ENCODE measurements at places on chromosomes 4 and X. TPM values are rescaled to one million over a fixed set of nuclear protein-coding genes. Genes with fewer than 3 reads are reported as not detected.

The UGT2A3 gene
- not detected for total RNA-seq

The F8A3 gene
- not detected for total RNA-seq

The NKX3-2 gene
- not detected for total RNA-seq

- DNase-seq = no peak
Measured at GRCh38 chr4:7358100-7358735, 76.5 kb downstream of the PSAPL1 start.

- no peak for DNase-seq
Measured at GRCh38 chrX:31245714-31246113, 173.9 kb upstream of the FTHL17 start.

- no peak for DNase-seq
Measured at GRCh38 chr4:87738483-87738882, 60.9 kb upstream of the IBSP start.

DNA sequence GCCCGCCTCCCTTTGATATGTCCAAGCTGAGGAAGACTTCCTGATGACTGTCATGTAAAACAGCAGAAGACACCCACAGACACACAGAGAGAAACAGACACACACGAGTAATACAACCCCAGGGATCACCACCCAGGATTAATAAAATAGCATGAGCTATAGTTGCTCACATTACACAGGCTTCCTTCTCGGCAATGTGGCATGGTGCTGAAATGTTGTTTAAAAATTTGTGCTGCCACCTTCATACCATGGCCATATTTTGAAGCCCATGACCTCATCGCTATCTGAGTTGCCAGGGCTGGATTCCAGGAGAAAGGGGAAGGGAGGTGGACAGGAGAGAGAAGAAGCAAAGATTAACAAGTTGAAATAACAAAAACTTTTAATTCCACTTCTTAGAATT is 111.7 kb downstream of the SYNPO2 start:
- no peak for DNase-seq

- peak; percentile 72 for DNase-seq
Measured at GRCh38 chrX:10482261-10482660, 138.1 kb downstream of the MID1 start.

DNA sequence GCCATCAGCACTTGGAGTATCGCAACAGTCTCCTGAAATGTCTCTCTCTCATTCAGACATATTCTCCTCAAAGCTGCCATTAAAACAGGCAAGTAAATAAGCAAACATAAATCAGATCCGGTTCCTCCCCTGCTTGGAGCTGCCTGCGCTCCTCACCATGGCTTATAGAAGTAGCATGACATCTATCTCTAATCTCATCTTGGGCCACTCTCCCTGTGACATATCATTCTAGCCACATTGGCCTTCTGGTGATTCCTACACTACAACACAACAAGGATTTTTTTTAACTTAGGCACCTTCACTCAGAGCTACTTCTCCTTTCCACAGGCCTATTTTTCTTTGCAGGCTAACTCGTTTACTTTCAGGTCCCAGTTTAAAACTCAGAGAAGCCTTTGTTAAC is 387.9 kb downstream of the ARHGAP24 start:
- no peak for DNase-seq

DNA sequence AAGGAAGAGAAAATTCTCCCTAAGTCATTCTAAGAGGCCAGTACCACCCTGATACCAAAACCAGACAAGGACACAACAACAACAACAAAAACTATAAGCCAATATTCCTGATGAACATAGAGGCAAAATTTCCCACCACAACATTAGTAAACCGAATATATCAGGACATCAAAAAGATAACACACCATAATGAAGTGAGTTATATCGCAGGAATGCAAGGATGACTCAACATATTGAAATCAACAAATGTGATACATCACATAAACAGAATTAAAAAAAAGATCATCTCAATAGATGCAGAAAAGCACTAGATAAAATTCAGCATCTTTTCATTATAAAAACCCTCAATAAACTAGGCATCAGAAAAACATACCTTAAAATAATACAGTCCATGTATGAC is 1844.4 kb upstream of the PCDH10 start:
- no peak for DNase-seq

DNA sequence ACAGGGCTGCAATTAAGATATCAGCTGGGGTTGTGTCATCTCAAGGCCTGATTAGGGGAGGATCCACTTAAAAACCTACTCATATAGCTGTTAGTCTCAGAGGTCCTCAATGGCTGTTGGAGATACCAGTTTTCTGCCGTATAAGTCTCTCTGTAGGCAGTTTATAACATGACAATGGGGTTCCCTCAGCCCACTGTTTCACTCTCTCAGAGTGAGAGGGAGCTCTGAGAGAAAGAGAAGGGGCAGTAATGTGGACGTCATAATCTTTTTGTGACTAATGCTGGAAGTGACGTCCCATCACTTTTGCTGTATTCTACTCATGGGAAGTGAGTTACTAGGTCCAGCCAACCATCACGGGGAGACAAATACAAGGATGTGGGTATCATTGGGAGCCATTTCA is 70.3 kb downstream of the STIM2 start:
- DNase-seq = no peak

DNA sequence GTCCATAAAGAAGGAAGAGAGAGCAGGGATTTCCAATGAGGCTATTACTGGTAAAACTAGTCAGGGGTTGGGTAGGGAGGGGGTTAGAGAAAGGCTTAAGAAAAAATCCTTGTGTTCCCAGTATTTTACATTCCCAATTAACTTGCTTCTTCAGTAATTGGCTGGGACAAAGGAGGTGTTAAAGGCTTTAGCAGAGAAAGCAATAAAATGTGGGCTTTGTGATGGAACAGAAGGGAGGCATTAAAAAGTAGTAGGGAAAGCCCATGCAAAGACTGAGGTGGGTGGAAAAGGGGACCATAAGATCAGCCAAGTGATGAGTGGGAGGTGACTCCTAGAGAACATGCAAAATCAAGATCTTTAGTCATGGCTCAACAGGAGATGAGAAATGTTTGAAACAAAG is 1467.2 kb downstream of the RPA4 start:
- DNase-seq = no peak

DNA sequence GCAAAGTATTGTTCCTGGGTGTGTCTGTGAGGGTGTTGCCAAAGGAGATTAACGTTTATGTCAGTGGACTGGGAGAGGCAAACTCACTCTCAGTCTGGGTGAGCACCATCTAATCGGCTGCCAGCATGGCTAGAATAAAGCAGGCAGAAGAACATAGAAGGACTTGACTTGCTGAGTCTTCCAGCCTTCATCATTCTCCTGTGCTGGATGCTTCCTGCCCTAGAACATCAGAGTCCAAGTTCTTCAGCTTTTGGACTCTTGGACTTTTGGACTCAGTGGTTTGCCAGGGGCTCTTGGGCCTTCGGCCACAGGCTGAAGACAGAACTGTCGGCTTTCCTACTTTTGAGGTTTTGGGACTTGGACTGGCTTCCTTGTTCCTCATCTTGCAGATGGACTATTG is 15.3 kb upstream of the ENPP6 start:
- no peak for DNase-seq

DNA sequence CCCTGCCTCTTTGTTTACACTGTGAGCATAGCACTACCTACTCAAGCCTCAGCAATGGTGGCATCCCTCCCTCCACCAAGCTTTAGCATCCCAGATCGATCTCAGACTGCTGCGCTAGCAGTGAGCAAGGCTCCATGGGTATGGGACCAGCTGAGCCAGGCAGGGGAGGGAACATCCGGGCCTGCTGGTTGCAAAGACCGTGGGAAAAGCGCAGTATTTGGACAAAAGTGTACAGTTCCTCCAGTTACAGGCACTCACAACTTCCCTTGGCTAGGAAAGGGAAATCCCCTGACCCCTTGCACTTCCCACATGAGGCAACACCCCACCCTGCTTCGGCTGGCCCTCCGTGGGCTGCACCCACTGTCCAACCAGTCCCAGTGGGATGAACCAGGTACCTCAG is 26.5 kb downstream of the EGF start:
- no peak for DNase-seq

DNA sequence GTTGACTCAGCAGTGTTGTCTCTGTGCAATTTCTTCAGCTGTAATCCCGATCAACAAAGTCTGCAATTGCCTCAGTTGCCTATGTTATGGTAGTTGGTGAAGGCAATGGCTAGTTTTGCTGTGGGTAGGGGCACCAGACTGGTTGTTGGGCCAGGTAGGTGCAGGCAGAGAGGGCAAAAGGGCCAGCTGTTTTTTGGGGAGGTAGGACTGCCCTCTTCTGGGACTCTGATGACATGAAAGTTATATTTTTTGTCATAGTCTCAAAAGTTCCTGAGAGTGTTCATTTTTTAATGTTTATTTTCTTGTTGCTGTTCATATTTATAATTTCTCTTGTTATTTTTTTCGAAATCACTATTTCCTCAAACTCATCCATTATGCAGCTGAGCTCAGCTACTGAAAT is 25.1 kb downstream of the DCAF12L2 start:
- no peak for DNase-seq

DNA sequence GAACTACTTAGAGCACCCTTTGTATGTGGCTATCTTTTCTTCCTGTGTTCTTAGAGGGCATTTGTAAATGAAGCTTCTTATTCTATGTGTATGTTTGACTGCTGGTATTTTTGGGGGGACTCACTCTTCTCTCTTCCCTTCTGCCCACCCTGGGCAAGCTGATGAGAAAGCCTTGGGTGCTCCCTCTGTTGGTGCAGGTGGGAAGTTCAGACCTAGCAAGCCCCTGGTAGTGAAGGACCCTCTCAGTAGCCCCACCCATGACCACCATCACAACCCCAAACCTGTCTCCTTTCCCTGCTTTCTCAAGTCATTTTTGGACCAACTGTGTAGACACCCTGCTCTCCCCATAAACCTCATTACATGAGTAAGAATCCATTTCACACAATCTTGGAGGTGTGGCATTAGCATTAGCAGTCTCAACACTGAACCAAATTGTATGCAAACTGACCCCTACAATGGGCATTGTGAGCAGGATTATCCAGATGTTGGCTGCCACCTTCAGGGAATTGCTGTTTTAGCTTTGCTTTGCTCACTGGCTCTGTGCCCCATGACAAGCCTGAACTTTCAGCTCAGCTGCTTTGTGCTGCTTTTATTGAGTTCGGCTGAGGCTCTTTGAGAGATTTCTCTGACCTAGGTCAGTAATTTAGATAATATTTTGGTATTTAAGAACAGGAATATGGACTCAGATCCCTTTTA is 27.9 kb downstream of the TRIM61 start:
- no peak for DNase-seq

DNA sequence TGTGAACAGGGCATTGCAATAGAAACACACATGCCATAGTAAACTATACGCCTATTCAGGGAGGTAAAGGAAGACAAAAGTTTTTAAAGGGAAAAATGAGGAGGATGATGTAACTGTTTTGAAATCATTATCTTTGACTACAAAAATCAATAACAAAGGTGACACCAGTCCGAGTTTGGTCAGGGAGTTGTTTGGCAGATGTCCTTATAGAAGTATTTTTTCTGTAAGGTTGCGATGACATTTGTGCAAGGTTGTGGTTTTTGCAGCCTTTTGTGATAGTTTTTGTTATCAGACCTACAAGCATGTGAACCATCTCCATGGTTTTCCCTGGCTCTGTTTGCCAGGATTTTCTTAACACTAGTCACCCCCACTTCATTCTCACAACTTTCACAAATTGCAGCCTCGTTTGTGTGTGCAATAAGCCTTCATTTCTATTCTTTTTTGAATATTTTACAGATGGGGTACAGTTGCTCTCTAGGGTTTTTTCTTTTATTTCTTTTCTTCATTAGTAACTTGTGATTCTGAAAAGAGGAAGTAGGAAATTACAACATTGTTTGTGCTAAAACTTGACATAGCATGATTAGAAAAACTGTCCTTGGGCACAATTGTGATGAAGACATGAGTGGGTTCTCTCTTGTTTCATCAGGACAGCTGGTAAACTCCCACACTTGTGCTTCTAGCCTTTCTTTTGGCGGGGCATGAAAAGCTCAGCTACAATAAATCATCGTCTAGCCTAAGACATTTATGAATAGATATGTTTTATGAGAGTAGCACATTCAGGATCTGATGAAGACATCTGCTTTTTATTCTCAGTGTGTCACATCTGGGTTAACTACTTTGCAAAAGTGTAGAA is 60.2 kb upstream of the PNPLA4 start:
- no peak for DNase-seq

DNA sequence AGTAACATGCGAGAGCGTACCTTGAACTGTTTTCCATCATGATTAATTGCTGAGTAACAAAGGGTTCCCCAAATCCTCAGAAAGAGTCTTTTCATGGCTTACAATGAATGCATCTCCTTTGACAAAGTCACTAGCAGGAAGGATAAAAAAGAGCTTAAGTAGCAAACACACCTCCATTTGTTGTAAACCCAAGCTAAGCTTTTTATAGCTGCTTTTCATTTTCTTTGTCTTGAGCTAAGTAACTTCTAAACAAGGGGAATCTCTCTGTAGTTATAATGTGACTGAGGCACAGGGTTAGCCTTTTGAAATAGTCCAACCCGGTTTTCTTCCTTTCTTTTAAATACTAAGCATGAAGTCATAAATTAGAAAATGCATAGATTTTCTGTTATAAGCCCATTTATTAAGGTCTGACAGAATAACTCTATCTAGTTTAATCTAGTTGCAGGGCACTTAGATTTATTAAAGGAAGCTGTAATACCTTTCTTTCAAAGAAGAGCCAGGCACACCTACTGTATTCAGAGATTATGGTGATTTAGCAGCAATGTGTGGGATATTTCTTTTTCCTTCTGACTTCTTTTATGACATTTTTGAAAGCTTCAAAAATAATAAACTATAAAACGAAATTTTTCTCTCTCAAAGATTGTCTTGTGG is 226.9 kb upstream of the SMIM31 start:
- no peak for DNase-seq

DNA sequence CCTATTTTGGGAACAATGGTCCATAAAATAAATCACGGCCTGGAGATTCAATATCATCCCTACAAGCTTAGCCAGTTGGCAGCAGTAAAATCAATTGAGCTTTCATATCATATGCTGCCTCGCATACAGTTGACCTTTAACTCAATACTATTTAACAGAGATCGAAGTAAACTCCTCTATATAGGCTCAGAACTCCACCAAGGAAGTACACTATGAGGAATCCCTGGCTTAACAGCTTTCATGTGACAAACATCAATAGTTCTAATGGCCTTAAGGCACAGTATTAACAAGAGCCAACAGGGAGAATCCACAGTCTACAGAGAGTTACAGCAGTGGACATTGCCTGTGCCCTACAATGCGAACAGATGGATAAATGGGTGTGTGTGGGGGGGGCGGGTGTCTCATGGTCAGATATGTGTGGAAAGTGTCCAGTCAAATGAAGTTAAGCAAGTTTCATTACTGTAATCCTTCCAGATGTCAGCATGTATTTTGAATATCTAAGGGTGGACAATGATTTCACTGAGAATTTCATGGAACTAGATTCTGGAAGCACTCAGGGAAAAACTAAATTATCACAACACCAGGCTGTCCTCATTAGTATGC is 98.2 kb upstream of the FAM9B start:
- DNase-seq = no peak

DNA sequence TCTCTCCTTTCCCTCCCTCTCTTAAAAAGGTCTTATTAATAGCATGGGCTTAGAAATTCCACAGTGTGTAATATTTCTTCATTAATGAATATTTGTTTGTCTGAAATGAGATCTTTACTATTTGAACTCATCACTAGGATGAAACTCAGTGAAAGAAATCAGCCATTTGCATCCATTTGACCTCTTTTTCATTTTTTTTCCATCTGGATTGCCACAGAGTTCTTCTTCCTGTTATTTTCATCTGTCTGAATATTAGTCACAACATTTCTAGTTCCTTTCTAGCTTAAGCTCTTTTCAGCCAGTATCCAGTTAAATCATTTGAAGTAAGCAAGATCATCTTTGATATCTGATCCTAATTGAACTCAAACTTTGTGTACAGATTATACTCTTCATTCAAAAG is 69.2 kb upstream of the PLS3 start:
- no peak for DNase-seq

- no peak for DNase-seq
Measured at GRCh38 chr4:39312816-39313215, 53.3 kb downstream of the RFC1 start.

Data from sciatic nerve (tissue), 2 donors.